Posterior vena cava (tissue), 2 donors: ENCODE measurements at places on chromosomes 3 and 15. TPM values are rescaled to one million over a fixed set of nuclear protein-coding genes. Genes with fewer than 3 reads are reported as not detected.

- DNase-seq, result no peak
Measured at GRCh38 chr3:16419640-16420241, 93.8 kb downstream of the RFTN1 start.

DNA sequence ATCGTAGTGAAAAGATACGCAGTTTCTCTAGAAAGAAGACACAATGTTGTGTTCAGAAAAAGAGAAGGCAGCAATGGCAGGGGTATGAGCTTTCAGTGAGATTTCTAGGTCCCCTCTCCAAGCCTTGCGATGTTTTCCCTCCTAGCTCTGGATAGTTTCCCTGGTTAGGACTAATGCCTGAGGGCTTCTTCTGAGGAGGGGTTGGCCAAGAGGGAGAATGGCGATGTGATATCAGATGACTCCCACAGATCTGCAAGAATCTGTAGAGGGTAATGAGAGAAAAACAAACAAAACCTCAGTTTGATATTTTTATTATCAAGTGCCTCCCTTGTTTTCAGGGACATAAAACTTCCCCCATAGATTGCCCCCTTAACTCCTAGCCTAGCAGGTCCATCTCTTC lies 4.1 kb upstream of the CLDN1 start:
- no peak for DNase-seq

Gene CILP
- 9.6 TPM for total RNA-seq

GRCh38 chr15:63054985-63055384 lies 12.4 kb downstream of the TPM1 start:
- no peak for DNase-seq

DNA sequence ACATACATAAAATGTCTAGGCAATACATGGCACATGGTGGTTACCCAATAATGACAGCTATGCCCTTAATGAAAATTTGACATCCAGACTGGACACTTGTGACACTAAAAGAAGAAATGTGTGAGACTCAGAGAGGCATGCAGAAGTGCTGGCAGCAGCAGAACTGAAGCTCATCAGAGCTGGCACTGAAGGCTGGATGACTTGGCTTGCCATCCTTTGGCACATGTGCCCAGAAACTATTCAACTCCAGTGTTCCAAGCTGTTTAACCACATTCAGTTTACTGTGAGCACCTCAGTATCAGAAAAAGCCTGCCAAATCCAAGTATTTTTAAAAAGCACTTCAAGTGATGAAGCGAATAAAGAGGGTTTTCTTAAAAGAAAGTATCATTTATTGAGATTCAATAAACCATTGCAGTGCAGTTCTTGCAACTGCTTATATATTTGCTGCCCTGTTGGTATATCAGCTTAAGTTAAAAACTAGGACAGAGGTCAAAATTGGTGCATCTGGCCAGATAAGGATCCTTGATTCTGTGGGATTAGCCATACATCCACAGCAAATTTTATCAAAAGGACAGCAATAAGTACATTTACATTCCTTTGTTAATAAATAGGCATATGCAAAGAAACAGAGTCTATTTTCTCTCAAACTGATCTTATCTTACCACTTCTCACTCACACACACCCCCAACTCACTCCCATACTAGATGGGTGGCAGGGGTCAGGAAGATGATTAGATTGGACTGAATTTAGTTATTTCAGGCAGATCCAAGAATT lies 15.8 kb downstream of the IGSF11 start:
- DNase-seq, result no peak

- DNase-seq, result no peak
Measured at GRCh38 chr15:37253877-37254276, 153.5 kb upstream of the MEIS2 start.

DNA sequence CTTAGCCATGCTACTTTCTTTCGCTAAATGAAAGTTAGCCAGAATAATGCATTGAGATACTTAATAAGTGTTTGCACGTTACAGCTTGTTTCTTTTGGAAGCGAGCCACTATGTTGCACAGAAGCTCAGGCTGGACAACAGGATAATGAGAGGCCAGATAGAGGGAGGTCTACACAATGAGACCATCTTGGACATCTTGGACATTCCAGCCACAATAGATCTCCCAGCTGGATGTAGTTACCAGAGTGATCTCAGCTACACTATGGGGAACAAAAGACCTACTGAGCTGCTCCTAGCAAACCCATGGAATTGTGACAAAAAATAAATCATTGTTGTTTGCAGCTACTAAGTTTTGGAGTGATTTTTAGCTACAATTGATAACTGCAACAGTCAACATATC lies 540.1 kb upstream of the SEMA6D start:
- DNase-seq, result no peak

Gene ABHD2
- 88.7 TPM for total RNA-seq

GRCh38 chr3:172711454-172711795 lies 558 bp upstream of the NCEH1 start:
- no peak for DNase-seq

Gene SPATA12
- total RNA-seq, result not detected

DNA sequence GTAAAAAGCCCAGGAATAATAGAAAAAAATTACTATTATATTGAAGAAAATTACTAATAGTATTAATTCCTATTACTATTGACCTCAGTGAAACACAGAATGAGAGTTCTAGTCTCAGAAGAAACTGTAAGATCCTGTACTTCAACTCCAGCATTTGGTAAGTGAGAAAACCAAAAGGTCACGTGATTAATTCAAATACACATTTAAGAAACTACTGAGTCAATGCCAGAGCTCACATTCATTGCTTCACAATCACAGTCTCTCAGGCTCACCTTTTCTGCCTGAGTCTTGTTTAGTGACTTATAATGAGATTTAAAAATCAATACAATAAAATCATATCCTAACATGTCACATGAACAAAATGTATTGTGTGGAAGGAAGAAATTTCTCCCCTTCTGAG lies 556.1 kb downstream of the FGF12 start:
- no peak for DNase-seq

DNA sequence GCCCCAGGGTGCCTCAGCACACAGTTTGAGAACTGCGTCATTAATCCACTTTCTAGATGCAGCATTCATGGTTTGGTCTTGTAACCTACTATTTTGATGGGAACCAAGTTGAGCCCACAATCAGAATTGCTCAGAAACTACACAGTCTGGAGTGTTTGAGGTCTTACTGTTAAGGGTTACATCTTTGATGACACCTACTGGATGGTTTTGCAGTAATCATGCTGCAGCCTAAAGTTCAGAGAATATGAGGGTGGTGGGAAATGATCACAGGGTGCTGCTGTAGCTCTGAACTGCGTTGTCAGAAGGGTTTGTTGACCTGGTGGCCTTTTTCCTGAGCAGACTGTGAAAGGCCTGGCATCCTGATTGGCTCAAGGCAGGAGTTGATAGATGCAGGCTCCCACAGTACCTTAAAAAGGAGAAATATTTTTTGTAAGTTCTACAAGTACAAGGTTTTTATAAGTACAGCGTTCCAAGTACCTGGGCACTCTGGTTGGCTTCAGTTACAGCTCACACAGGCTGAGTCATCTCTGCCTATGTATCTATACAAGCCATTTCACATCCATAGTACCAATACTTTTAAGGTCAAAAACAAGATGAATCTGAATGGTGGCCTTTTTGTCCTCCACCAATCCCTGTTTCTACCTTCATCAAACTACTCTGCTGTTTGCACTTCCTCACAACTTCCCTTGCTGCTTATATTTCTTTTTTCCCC lies 60.5 kb upstream of the ACKR4 start:
- DNase-seq, result no peak

DNA sequence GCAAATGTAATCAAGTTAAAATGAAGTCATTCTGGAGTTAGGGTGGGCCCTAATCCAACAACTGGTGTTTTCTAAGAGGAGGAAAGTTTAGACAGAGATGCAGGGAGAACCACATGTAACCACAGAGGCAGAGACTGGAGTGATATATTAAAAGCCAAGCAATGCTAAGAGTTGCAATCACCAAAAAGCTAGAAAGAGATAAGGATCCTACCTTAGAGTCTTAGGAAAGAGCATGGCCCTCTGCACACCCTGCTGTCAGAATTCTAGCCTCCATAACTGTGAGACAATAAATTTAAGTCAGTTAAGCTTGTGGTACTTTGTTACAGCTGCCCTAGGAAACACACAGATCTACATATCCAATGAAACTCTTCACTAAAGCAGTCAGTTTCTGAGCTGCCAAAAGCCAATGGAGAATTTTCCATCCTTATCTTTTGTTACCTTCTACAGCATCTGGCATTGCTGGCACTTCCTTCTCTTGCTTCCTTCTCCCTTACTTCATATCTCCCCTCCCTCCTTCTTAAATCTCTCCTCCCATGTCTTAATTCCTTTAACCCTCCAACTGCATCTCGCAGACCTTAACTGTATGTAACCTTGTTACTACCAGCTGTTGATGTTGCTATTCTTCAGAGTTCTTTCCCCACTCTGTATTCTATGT lies 11.2 kb downstream of the DCBLD2 start:
- no peak for DNase-seq

DNA sequence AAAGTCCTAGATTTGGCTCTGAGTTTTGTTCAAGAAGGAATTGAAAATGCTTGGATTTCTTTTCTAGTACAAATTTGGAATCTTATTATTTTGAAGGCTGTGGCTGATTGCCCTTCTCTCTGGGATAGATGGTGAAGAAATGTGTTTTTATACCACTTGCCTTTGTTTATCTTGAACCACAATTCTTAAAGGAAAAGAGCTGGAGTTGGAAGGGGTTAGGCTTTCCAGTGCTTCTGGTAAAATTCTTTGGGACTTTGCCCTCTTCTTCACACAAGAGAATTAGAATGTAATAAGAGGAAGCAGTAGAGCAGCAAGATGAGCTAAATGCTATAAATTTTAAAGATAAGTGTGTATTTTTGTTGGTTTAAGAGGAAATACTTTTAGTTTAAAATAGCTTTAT lies 65.8 kb downstream of the COL6A5 start:
- DNase-seq, result no peak

GRCh38 chr3:197706658-197707057 lies 30.0 kb downstream of the RUBCN start:
- no peak for DNase-seq

Gene ACKR2
- 17.0 TPM for total RNA-seq

- no peak for DNase-seq
Measured at GRCh38 chr3:115836944-115837343, 213.6 kb downstream of the GAP43 start.

Gene MCF2L2
- total RNA-seq, result 1.3 TPM

Gene FBN1
- 541 TPM for total RNA-seq

GRCh38 chr3:130604806-130605205 lies 87.8 kb downstream of the COL6A6 start:
- no peak for DNase-seq

GRCh38 chr3:48428088-48428571 lies 1.8 kb downstream of the PLXNB1 start:
- no peak for DNase-seq

- DNase-seq, result no peak
Measured at GRCh38 chr15:31173790-31174450, 72.4 kb upstream of the TRPM1 start.

DNA sequence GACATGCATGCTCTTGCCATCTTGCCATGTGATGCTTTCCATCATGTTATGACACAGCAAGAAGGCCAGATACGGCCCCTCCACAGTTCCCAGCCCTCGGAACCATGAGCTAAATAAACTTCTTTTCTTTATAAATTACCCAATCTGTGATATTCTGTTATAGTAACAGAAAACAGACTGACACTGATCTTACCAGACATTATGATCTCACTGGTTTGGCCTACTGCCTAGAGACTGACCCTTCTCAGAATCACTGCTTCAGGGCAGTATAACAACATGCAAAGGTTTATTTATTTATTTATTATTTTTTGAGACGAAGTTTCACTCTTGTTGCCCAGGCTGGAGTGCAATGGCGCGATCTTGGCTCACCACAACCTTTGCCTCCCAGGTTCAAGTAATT lies 14.0 kb downstream of the ZNF619 start:
- no peak for DNase-seq

Gene NGRN
- 89.7 TPM for total RNA-seq

Gene BFSP2
- not detected for total RNA-seq

Gene SERPINI2
- total RNA-seq, result 0.81 TPM

GRCh38 chr3:162328649-162329048 lies 832.0 kb downstream of the OTOL1 start:
- DNase-seq, result no peak

DNA sequence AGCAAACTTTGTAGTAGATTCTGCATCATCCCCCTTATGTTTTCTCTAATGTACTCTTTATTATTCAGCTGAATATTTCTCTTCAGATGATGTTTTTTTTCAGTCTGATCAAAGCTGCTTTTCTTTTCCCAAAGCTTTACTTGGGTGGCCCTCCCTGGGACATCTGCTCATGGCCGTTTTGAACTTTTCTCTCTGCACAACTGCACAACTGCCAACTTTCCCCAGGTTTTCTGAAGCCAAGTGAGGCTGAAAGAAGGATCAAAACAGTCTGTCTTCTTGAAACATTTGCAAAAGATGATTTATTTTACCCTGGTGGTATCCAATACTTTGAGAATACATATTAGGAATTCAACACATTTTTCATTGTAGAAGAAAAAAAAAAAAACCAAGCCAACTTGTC lies 43.0 kb downstream of the GASK1A start:
- DNase-seq, result no peak

- no peak for DNase-seq
Measured at GRCh38 chr3:71547249-71548198, 36.0 kb downstream of the FOXP1 start.

DNA sequence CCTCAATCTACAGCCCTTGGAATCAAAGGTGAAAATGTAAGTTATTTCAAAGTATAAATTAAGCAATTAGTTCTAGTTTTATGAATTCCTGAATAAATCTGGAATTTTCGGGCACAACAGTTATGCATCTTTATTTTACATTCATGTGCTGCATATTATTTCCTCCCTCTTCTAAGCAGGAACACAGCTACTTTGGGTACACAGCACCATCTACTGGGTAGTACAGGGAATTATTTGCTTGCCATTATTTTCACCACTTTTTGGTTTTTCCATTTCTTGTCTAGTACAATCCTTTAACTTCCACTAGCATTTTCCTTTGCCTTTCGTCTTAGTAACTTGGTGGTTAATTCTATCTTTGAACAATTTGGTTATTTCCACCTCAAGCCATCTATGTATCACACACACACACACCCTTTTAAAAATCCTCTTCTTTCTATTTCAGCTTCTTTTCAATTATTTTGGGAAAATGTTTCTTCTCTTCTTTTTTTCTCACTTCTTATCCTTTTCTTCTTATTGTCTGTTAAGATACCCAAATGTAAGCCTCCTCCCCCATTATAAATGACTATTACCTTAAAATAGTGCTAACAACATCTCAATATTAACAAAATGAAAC lies 451.0 kb downstream of the MFSD1 start:
- DNase-seq, result no peak

Gene C3orf70
- 46.1 TPM for total RNA-seq

DNA sequence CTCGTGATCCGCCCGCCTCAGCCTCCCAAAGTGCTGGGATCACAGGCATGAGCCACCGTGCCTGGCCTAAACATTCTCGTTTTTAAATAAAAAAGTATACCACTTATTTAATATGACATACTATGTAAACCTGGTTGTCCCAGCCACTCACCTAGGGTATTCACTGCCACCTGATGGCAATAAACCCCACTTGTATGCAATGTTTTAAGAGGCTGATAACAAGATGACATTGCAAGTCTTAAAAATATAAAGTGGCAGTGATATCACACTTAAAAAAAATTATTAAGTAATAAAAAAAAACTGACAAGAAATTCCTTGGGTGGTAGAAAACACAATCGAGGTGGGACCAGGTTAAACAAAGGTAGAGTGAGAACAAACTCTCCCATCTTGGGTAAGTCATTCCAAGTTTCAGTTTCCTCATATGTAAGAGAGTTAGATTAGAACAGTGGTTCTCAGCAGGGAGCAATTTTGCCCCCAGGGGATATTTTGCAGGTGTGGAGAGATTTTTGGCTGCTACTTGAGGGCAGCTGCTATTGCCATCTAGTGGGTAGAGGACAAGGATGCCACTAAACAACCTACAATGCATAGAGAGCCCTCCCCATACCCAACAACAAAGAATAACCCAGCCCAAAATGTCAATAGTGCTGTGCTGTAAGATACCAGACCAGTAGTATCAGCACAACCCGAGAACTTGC lies 14.5 kb downstream of the ARF4 start:
- no peak for DNase-seq
